Renal pelvis (tissue), 12 donors: ENCODE measurements at places on chromosomes 4 and X. TPM values are rescaled to one million over a fixed set of nuclear protein-coding genes. Genes with fewer than 3 reads are reported as not detected.

GRCh38 chr4:106624671-106625070 is 256.1 kb upstream of the GIMD1 start:
- no peak for DNase-seq

DNA sequence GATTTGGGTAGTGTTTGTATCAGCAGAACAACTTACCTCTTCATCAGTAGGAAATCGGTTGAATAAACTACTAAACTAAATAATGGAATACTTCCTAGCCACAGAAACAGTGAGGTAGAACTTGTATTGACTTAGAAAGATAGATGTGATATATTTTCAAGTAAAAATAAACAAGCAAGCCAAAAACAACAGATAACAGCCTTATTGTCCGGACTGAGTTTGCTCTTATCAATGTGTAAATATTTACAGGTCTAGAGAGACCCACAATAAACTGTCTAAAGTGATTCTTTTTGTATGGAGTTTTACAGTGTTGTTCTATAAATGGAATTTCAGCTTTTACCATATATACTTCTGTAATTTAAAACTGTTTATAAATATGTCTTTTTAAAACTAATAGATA is 721.8 kb downstream of the ADGRL3 start:
- no peak for DNase-seq

DNA sequence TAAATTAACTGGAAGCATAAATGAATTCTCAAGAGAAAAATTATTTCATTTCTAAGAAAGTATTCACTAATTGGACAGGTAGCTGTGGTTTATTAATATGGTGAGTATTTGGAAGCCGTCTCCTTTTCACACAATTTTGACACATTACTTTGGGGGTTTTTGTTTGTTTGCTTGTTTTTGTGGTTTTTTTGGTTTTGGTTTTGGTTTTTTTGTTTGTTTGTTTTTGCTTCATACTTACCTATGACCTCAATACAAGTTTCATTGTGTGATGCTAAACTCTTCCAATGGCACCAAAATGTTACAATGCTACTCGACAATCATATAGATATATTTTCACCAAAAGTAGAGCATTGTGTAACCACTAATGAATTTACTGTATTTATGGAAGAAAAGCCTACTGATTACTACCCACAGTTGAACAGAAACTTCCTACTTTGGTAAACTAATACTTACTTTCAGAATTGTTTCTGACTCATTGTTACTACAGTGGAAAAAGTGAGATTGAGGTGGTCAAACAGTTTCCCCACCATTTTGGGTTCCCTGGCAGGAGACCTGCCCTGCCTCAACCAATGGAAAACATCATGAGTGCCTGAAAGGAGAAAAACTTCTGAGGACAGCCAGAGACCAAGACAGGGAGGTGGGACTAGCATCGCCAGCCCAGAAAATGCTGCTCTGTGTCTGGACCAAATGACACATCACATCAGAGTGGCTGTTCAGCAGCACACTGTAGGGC is 443.1 kb downstream of the HNRNPD start:
- DNase-seq: no peak

GRCh38 chr4:145619639-145619996 is 433 bp downstream of the MMAA start:
- DNase-seq: peak; percentile 75

GRCh38 chr4:122914292-122914904 is 8.0 kb downstream of the NUDT6 start:
- DNase-seq: no peak

GRCh38 chr4:40394236-40394635 is 59.1 kb downstream of the CHRNA9 start:
- DNase-seq: no peak

DNA sequence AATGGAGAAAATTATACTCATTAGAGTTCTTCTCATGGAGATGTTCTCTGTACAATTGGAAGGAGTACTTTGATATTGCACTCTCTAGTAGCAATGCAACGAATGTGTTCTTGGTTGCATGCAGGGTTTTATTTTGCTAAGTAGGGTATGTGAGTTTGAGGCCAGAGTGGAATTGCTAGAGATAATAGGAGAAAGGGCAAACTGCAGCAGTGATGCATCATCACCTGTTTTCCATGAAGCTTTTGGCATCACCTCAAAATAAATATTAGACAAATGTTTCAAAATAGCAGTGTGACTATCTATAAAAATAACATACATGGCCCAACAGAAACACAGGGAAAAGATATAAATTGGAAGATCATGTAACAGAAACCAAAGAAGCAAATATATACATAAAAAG is 93.3 kb downstream of the TIGD2 start:
- no peak for DNase-seq

- peak; percentile 85 for DNase-seq
Measured at GRCh38 chr4:1011022-1011665, at the start of gene FGFRL1. TSS of gene FGFRL1 (plus strand) at chr4:1011626. CDS start at chr4:1012486, 860 bp downstream.

DNA sequence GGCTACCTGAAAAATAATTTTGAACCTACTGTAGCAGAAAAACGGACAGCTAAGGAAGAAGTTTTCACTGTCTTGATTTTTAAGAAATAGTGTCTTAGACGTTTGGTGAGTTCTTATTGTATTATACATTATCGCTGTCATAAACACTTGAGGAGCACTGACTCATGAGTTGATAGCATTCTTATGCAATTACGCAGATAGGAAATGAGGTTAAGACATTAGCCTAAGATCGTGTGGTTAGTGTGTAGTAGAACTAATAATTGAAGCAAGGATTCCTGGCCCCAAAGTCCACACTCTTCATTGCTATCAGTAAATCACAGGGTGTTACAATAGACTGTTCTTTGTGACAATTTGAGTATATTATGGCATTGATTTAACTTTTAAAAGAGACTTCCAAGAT is 238.1 kb downstream of the ARAP2 start:
- DNase-seq: no peak

DNA sequence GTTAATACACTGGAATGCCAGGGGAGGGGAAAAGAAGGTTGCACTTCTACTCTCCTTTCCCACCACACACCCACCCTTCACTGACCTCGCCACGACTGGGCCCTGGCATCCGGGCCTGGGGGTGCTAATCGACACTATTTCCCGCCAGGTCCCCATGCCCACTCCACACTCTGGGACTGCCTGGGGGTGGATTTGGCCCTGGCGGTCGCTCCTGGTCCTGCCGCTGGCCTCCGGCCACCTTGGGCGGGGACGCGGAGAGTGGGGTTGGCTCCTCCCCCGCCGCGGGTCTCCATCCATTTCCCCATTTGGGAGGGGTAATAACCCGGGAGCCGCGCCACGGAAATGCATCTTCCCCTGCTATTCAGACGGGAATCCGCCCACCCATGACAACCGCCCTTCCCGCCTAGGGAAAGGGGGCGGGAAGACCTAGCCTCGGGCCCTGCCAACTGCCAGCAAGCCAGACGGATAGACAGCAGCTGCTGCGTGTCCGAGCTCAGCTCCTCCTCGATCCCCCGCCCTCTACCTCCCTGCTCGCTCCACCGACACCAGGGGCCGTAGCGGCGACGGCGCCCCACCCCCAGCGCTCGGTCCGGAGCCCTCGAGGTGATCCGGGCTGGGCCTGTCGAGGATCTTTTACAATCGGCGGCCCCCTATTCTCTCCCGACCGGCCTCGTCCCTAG is 78.1 kb downstream of the RLIM start:
- DNase-seq: peak; percentile 84

GRCh38 chrX:135086197-135086854 is 34.0 kb downstream of the ETDB start:
- peak; percentile 48 for DNase-seq

DNA sequence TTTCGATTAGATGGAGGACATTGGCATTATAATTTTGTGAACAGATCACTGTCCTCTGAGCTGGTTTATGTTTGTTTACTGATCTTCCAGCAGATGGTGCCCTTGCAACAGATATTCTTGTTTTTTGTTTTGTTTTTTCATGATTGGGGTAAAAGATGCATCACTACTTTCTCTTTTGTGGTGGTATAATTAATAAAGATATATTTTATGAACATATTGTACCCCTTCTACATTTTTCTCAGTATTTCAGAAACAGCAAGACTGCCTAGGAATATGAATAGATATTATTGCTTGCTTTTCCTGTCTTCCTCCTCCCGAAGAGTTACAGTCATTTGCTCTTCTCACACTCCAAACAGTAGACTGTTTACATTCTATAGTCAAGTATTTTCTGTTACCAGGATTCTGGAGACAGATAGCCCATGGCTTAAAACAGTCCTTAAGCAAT is 905.2 kb downstream of the TRAM1L1 start:
- peak; percentile 11 for DNase-seq

TNIP3 gene
- 2.4 TPM for polyA plus RNA-seq

GIMD1 gene
- not detected for polyA plus RNA-seq

ZNF595 gene
- 13.4 TPM for polyA plus RNA-seq

ERAS gene
- polyA plus RNA-seq: 0.24 TPM

CXCL10 gene
- polyA plus RNA-seq: 3.6 TPM

FAM47E gene
- polyA plus RNA-seq: 6.6 TPM

FREM3 gene
- 0.07 TPM for polyA plus RNA-seq

BGN gene
- polyA plus RNA-seq: 153 TPM
